ENCODE measurements at places on chromosomes 3 and 15.

DNA sequence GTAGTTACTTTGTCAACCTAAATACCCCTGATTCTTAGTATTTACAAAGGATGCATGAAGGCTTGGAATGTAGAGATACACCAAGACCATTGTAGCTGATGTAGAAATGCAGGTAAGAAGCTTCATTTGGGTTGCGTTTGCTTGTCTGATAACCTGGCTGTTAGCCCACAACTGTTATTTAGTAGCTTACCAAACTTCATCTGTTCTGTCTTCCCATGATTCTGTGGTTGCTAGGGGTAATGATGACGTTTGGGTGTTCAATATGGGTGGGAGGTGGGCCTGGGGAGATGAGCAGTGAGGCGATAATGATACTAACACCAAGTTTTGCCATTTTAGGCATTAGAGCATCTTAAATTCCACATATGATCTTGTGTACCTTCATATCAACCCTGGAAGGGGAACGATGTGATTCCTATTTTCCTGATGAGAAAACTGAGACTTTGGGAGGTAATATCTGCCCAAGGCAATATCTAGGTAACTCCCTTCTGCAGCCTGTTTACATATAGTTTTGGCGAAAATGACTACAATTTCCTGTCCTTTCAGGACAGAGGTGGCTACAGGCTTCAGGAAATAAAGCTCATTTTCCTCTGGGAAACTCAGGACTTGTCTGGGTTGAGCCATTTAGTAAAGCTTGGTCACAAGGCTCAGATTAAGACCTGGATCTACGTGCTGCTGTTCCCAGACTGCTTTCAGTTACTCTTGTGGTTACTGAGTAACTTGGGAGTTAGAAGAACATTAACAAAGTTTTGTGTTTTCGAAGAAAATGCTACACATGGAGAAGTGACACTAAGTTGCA is 26.8 kb downstream of the FNDC3B start:
- DNase-seq = no peak

DNA sequence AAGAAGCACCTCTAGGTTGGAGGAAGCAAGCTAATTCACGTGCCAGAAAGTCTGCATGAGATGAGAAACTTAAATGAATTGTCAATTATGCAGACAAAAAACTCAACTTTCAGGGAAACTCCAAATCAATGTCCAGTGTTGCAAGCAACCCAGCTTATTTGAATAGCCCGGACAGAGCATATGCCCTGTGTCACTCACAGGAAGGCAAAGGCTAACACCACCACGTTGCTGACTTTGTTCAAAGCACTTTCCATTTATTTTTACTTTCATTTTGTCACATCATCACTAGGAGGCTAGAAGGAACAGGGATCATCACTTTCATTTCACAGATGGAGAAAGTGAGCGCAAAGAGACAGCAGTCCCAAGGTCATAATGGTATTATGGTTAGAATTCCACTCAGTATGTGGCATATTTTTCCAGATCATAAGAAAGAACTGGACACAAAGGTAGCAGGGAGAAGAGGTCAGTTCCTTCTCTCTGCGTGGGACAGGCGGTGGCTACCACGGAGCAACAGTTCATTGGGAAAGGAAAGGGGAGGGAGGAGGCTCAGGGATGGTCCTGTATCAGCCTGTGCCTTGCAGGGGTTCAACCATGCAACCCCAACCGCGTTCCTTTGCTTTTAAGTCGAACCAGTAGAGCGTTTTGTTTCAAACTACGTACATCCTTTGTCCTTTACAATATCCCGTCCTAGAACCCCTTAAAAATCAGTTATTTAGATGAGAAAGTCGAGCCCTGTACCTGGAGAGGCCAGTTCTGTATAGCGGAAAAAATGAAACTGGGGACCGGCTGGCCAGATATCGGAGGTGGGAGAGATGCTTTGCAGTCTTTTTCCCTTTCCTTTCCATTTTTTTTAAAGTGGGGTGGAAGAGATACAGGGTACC is 1.1 kb downstream of the HEG1 start:
- no peak for DNase-seq

DNA sequence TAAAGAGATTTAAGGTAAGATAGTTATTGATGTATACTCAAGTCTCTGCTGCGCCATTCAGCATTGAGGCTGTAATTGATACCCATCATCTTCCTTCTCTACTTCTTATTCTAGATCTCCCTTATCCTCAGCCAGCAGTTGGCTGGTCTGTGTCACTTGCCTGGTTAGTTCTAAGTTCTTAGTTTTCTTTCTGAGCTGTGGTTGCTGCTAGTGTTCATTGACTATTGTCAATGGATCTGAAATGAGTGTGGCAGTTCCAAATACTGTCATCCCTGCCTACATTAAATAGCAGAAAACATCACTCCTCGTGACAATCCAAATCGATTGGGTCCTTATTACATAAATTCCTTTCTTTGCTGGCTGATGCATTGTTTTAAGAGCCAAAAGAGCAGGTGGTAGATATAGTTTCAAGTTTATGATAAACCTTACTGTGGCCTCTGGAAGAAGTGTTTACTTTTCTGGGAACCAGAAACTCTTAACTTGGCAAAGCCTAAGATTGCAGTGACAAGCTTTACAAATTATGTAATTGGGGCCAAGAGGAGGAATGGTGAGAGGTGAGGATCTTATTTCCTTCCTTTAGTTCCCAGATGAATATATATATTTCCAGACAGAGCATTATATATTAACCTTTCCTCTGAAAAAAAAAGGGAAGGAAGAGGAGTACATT is 168.0 kb downstream of the GMNC start:
- DNase-seq = no peak

GRCh38 chr15:99324082-99324620 is 72.9 kb downstream of the LRRC28 start:
- no peak for DNase-seq

- no peak for DNase-seq
Measured at GRCh38 chr3:179716811-179717210, 64.0 kb downstream of the USP13 start.

DNA sequence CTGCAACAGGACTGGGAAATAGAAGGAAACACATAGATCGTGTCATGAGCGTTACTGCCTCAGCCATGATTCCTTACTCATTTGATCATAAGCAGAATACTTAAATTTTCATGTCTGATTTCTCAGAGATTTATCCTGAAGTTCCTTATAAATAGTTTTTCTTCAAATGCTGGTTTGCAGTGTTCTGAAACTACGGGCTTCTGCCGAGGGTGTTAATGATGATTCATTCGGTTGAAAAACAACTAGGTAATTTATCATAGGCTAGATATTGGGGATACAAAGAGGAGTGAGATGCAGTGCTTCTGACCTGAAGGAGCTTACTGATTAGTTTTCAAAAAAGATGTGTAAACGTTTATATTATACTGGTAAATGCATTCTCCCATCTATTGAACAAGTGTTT is 428.9 kb downstream of the NLGN1 start:
- no peak for DNase-seq

DNA sequence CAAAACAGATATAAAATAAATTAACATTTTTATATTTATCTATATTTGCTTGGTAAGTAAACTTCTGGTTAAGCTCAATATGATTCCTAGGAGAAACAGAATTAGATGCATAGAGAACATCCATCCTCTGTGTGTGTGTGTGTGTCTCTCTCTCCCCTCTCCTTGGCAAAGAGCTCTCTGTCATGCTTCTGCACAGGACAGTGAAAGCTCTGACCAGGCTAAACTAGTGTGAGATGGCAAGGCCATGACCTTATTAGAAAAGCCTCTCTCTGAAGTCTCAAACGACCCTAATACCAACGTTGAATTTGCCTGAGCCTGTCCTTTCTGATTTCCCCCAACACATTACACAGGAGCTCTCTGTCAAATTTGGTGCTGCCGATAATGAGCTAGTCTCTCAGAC is 746.0 kb downstream of the VGLL3 start:
- peak; percentile 1 for DNase-seq

- no peak for DNase-seq
Measured at GRCh38 chr3:9021271-9022009, 58.2 kb upstream of the RAD18 start.

- no peak for DNase-seq
Measured at GRCh38 chr3:127597020-127597771, 1.0 kb upstream of the MCM2 start.

DNA sequence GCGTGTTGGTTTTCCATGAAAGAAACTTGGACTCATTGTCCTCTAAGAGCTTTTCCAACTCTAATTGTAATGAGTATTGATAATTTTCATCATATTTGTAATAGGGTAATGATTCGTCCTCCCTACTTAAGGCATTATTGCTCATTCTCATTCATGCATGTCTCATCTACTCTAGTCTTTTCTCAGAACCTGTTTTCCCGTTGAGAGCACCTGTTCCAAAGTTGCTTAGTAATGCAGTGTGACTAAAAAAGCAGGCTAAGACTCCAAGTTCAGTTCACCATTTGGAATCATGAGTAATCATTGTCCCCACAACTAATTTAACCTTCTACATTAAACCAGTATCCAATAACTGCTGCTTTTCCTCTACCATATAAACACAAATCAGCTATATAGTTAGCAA is 84.0 kb downstream of the FILIP1L start:
- no peak for DNase-seq

DNA sequence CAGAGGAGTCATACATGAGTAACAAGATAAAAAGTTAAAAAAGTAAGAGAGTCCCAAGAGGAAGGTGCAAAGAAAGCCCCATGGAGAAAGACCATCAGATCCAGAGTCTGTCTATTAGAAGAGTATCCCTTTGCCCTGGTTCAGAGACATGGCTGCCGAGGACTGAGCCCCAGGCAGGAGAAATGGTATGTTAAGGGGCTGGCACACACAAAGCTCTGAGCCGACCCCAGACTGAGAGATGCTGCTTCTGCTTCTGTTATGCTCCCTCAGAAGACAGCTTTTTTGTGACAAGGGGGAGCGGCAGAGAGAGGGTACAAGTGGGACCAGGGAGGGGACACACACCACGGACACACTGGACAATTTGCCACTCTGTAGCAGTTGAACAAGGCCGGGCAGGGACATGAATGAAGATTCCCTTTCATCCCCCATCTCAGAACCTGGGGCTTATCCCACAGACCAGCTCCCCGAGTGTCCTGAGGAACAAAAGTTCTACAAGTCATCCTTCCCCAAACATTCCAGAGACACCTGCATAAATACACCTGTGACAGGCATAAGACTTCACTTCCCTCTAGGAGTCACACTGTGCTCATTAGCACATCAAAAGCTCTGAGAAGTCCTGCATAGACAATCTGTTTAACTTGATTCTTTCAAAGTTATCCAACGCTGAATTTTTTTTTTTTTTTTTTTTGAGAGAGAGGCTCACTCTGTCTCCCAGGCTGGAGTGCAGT is 161.6 kb upstream of the WNT5A start:
- DNase-seq = no peak

GRCh38 chr3:10376353-10376752 is 55.4 kb upstream of the SEC13 start:
- no peak for DNase-seq

GRCh38 chr3:77303955-77304699 is 264.2 kb downstream of the ROBO2 start:
- DNase-seq = no peak
